Activated CD8-positive, alpha-beta memory T cell treated with anti-CD3 and anti-CD28 coated beads for 1 hour (primary cell): ENCODE measurements at places on chromosomes 5 and 9.

GRCh38 chr5:175809531-175810121 is 61.8 kb upstream of the CPLX2 start:
- DNase-seq = no peak

DNA sequence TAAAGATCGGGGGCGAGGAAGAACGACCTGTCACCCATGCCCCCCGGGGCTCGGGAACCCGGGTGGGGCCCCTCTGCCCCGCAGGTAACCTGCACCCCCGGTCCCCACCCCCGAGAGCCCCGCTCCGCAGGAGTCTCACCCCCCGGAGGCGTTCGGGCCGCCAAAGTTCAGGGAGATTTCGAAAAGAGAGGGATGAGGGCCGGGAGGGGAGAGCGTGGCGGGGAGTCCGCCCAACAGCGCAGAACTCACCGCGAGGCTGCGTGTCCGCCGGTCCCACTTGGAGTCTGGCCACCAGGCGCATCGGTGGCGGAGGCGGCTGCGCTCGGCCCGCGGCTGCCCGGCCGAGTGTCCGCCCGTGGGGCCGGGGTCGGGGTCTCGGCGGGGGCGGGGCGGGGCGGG is at the start of gene PHF19:
Gene PHF19 (minus strand): TSS at position 347 of the 399 bp plus-strand sequence. CDS start 2,447 bp downstream, outside the sequence.
- no peak for DNase-seq

DNA sequence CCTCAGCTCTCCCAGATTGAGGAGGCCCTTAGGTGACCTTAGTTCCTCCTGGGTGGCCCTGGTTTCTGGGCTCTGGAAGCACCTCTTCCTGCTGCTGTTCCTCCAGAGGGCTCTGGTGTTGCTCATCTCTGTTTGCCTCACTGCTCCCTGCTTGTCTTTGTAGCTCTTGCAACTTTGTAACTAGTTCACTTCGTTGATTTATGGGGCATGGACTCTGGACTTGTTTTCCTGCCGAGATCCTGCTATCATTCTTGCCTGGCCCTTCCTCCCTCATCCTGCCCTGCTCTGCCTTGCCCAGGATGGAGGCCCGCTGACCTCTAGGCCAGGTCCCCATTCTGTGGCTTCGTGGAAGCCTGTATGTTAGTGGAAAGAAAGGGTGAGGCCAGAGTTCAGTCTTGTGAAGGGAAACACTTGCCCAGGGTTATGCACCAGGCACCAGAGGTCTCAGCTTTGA is 169.3 kb downstream of the MACROH2A1 start:
- no peak for DNase-seq

DNA sequence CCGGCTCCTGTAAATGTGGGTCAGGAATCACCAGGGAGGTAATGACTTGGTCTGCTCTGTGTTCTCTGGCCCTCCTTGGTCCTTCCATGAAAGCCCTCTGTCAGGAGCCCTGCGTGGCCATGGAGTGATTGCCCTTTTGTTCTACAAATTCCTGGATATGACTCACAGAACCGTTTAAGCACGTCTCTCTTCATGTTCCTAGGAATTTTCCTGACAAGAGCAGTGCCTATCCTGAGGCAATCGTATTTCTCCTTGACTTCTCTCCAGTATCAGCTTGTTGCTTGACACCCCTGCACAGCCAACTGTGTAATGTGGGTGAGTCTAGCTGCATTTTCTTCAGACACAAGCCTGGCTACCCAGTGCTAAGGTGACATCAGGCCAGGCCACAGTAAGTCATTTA is 274.3 kb upstream of the ZNF462 start:
- no peak for DNase-seq

DNA sequence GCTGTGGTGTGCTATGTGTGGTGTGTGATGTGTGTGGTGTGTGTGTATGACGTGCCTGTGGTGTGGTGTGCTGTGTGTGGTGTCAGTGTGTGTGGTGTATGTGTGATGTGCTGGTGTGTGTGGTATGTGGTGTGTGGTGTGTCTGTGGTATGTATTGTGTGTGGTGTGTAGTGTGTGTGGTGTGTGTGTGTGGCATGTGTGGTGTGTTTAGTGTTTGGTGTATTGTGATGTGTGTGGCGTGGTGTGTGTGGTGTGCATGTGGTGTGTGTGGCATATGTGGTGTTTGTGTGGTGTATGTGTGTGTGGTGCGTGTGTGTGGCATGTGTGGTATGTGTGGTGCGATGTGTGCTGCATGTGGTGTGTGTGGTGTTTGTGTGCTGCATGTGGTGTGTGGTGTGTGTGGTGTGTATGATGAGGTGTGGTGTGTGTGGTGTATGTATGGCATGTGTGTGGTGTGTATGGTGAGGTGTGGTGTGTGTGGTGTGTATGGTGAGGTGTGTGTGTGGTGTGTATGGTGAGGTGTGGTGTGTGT is 18.3 kb upstream of the RNU6ATAC start:
- DNase-seq = no peak

DNA sequence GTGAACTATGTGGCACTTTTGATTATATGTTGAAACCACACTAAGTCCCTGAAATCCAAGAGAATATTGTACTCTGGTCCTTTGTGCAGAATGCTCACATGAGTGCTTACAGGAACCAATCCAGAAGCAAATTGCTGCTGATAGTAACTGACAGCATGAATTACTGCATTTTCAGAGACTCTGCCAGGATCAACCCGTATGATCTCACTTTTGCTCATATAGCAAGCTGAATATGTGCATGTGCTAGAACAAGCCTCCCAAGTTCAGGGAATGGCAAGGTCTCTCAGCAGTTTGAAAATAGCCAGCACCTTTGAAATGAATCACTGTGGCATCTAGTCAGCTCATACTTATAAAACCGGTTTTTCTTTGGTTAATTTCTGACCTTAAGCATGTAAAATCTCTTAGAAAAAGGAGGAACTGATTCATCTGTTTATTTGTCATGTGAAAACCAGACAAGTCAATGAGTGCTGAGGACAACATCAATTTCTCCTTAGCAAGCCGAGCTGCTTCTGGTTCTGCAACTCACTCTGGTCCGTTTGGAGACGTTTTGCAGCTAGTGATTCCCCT is 215.7 kb upstream of the ELL2 start:
- DNase-seq = no peak

DNA sequence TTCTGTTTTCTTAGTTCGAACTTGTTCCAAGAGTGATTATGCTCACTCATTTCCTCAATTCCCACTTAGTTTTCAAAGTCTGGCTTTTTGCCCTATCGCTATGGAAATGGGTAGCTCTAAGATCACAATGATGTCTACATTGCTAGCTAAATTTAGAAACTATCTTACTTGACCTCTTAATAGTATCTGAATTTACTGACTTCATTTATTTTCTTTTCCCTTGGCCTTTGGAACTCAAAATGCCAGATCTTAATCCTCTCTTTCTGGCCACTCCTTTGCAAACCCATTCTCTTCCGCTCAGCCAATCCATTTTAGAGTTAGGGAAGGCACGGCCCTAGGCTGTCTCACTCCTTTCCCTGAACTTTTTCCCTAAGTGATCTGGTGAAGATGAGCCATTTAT is 137.0 kb downstream of the FER start:
- DNase-seq = no peak

DNA sequence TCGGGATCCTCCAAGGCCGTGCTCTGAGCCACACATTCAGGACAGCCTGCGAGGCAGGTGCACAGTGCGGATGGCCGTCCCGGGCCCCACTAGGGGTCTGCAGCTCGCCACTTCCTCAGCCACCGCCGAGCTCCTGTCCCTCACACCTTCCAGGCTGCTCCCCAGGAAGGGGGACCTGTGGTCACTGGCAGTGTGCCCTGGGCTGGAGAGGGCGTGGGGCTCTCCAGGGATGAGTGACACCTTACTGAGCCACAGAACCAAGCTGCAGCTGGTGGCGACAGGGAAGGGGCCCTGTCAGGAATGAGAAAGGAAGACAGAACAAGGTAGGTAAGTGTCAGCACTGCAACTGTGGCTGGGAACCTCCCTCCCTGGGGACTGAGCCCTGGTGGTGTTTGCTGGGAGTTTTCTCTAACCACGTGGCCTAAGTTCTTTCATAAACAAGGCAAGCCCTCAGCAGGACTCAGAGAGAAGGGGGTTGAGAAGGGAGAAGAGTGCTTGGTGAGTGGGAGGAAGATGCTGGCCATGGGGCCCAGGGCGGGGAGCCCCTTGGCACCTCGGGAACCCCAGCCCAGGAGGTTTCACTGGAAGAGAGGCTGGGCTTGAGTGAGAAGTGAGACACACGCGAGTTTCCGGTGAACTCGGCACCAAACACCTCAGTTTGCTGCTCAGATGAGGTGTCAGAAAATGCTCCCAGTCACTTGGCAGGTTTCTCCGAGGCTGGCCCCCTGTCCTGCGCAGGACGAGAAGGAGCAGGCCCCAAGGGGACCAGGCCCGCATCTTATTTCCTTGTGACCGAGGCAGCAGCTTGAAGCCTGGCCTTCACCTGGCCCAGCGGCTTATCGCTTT is 5.2 kb downstream of the IL13 start:
- DNase-seq = no peak

DNA sequence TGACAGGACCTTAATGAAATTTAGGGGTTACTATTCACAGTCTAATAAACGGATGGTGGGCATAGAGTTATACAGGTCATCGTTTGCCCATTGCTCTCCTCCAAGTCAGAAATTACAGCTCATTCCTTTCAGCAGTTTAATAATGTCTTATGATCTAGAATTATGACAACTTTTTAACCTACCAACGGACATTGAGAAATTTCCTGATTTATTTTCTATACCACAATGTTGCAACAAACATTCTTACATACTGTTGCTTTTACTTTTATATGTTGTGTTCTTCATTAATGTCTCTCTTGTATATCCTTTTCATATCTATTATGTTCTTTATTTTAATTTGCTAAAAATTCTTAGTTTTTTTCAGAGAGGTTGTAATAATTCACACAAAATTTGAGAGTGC is 152.8 kb upstream of the PRLR start:
- DNase-seq = no peak

DNA sequence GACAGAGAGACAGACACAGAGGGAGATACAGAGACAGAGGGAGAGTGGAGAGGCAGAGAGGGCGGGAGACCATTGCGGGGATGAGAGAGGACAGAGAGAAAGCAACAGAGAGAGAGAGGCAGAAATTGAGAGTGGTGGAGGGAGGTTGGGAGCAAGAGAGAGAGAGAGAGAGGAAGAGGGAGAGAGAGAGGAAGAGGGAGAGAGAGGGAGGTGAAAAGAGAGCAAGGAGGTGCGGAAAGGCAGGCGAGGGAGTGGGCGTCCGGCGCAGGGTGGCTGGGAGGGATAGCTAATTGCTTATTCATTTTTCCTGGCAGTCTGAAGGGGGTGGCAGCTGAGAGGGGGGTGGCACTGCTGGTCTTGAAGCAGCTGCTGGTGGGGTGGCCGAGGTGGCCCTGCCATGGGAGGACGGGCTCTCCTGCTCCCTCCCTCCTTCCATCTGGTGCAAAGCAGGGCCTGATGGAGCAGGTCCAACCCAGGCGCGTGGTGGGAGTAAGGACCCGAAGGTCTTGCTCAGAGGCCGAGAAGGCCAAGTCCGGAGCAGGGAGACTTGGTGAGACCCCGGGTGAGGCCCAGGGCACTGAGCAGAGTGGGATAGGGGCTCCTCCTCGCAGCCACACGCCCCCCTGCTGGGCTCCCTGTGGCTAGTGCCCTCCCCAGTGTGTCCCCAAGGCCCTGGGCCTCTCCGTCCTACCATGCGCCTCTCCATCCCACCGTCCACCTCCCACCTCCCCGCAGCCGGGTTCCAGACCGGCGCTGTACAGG is 25.3 kb upstream of the RNU6ATAC start:
- DNase-seq = no peak

DNA sequence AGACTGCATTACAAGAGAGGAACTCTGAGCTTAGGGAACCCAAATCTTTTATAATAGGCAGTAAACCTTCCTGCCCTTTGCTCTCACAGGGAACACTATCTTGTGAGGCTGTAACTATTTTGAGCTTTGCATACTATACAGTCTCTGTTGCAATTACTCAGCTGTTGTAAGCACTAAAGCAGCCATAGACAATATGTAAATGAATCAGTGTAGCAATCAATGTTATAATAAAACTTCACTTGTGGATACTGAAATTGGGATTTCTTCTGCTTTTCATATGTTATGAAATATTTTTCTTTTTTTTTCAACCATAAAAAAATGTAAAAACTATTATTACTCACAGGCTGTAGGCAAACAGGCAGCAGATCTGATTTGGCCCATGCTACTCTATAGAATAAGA is 16.7 kb upstream of the UBQLN1 start:
- no peak for DNase-seq
